Brain pericyte (primary cell): ENCODE measurements at places on chromosomes 7 and 10.

- no peak for DNase-seq
Measured at GRCh38 chr7:158684329-158684728, 20.3 kb downstream of the NCAPG2 start.

GRCh38 chr7:76340617-76341131 lies 18.1 kb downstream of the YWHAG start:
- DNase-seq = peak; percentile 72

DNA sequence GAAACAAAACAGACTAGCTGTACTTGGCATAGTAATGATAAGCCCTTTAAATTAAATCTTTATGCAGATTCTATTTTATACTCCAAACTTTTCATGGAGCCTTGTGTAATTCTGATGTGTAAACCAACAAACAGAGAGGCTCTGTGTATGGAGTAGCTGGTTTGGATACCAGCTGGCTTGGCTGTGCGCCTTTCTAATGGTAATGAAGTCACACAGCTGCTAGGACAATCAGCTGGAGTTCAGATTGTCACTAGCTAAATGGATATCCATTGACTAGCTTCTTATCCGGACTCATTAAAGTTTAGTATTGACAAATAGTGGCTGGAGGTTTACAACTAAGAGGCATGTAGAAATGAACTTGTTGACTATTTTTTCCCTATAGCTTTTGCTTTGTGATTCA lies 398.4 kb downstream of the DGKB start:
- no peak for DNase-seq

GRCh38 chr10:110269374-110270318 lies 35.1 kb downstream of the SMNDC1 start:
- DNase-seq = peak; percentile 41

DNA sequence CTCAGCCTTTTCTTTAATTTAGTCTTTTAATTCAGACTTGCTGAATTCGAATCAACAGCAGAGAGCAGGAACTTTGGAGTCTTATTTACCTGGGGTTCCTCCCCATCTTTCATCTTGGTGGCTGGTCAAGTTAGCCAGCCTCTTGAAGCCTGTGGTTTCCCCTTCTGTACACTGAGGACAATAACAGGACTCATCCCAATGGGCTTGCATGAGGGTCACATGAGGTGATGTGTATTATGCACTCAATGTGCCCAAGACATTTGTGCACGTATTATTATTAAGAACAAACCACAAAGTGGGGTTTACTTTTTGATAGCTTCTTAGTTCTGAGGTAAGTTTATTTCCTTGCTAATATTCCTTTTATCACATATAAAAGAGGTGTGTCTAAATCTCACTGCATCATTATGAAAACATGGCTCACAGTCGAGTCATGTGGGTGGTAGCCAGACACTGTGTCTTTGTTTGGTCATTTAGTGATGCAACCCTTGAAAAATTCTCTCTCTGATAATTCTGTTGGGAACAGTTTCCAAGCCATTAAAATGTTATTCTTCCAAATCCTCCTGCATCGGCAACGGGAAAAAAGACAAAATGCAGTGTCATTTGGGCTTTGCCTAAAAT lies 86.5 kb upstream of the GRB10 start:
- peak; percentile 11 for DNase-seq

- no peak for DNase-seq
Measured at GRCh38 chr10:76287856-76288255, 856.4 kb downstream of the LRMDA start.

- DNase-seq = no peak
Measured at GRCh38 chr7:90229682-90230081, 15.3 kb upstream of the CFAP69 start.

DNA sequence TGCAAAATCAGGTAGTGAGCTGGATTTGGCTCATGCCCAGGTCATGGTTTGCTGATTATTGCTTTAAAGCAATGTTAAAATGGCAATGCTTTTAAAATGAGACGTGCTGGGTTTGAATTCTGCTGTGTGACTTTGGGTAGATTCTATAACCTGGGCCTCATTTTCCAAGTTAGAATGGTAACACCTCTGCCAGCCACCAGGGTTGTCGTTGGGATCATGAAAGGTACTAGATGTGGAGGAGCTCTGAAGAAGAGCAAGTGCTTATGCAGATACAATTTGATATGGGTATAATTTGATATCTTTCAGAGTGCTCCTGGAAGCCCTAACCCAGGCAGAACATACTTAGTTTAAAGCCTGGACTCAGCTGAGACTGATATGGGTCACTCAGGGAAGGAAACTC lies 60.0 kb downstream of the EVX1 start:
- no peak for DNase-seq

DNA sequence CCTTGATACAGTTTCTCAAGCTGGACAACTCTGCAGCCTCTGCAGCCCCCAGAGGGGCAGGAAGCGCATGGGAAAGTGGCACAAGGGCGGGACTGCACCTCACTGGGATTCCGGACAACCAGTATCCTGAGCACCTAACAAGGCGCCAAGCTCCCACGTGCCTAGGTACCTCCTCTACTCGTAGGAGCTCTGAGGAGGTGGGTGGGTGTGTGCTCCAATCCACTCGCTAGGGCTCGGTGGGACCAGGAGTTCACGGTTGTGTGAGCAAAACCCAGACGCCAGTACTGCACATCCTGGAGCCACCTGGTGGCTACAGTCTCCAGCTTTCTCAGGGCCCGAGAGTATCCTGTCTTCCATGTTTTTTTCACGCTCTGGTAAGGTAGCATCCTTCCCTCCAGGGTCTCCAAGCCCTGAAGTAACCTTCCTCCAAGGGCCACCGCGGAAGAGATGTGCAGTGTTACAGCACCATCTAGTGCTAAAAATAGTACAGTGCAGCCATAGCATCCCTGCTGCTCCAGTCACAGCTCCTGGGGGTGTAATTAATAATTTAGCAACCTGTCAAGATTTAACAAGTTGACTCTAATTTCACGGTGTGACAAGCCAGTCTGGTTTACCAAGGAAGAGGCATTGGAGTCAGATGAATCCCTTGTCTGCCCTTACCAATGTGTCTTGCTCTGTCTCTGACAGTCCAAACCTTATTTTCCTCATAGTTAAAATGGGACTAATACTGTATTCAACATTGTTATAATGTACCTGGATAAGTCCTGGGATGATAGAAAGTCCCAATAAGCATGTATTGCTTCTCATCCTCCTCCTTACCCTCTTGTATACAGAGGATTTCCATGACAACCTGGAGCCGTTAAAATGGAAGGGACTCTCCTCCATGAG lies 70.4 kb downstream of the HERPUD2 start:
- no peak for DNase-seq

DNA sequence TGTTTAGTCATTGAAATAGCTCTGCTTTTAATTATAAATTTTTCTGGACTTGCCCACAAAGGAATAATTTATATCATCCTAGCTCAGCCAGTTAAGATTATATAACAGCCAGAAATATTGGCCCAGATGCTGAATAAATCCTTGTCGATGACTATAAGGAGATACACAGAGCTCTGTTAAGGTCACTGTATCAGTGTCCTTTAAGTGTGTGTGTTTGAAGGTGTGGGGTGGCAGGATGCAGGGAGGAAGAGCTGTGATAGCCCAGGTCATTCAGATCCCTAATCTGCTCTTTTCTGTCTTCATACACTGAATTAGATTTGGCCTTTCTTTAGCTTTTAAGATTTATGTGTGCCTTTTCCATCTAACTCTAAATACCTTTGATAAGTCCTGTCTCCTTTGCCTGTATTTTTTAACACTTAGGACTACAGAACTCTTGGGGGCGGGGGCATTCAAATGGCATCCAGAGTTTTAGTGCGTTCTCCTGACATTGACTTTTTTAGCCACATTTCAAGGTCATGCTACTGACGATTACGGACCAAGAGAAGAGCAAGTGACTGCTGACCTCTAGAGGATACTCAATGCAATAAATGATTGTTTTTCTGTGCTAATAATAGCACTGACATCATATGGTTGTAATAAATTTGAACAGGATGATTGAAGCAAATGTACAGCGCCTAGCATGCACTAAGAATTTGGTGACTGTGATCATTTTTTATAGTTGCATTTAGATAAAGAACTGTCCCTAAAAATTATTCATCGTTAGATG lies 172.3 kb downstream of the CACNB2 start:
- DNase-seq = peak; percentile 43

DNA sequence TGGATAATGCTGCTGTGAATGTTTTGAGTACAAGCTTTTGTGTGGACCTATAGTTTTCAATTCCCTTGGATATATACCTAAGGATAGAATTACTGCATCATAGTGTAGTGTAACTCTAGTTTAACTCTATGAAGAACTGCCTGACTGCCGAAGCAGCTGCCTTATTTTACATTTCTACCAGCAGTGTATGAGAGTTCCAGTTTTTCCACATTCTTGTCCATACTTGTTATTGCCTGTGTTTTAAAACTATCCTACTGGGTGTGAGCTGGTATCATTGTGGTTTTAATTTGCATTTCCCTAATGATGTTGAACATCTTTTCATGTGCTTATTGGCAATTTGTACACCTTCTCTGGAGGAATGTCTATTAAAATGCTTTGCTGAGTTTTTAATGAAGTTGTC lies 15.7 kb downstream of the SEPTIN7 start:
- DNase-seq = no peak

DNA sequence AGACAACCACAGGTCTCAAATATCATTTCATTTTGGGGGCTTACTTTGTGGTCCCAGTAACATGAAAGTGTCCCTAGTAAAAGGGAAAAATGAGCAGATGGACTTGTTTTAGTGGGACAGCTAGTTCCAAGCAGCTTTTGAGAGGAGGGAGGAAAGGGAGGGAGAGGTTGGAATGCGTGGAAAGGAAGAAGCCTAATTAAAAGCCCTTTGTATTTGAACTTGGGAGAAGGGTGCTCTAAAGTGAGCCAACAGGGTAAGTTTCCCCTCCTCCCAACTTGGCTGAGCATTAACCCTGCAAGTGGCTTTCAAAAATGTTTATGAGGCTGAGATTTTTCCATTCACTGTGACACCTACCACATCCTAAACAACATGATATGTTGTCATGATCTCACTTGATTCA lies 38.8 kb upstream of the LYZL1 start:
- no peak for DNase-seq

- DNase-seq = no peak
Measured at GRCh38 chr7:5679813-5680473, 101.5 kb downstream of the RNF216 start.

DNA sequence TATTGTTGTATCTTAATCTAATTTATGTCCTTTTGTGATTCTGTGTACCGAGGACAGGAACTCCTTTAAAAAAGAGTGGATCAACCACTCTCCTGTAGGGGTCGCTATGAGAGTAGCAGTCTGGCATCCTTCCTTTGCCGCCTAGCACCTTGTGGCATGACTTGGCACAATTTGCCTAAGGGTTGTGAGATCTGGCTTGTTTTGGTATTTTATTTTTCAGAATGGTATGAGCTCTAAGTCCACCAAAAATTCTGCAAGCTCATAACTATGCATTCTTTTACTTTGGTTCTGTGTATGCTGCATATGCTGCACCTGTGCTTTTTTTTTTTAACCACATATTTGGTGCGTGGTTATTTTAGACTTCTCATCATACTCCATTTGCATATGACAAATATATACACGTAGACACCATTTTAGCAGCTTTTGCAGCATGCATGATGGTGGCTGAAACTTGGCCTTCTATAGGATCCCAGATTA lies 112.8 kb downstream of the CDK14 start:
- no peak for DNase-seq

- no peak for DNase-seq
Measured at GRCh38 chr10:10778959-10779358, 238.7 kb upstream of the CELF2 start.

DNA sequence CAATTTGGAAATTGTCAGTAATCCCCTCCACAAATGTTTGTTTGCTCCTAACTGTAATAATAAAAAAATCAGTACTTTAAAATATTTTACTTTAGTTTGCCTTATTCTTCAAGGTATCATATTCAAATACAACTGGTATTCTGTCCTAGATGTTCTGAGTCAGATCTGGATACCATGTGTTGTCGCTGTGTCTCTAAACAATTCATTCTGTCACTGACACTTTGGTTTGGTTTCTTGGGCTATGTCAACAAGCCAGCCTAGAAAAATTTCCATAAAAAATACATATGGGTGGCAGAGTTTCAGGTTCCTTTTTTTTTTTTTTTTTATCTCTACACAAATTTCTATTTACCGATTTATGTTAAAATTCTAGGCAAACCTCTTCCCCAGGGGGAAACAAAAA lies 33.2 kb upstream of the SEMA3D start:
- DNase-seq = no peak

DNA sequence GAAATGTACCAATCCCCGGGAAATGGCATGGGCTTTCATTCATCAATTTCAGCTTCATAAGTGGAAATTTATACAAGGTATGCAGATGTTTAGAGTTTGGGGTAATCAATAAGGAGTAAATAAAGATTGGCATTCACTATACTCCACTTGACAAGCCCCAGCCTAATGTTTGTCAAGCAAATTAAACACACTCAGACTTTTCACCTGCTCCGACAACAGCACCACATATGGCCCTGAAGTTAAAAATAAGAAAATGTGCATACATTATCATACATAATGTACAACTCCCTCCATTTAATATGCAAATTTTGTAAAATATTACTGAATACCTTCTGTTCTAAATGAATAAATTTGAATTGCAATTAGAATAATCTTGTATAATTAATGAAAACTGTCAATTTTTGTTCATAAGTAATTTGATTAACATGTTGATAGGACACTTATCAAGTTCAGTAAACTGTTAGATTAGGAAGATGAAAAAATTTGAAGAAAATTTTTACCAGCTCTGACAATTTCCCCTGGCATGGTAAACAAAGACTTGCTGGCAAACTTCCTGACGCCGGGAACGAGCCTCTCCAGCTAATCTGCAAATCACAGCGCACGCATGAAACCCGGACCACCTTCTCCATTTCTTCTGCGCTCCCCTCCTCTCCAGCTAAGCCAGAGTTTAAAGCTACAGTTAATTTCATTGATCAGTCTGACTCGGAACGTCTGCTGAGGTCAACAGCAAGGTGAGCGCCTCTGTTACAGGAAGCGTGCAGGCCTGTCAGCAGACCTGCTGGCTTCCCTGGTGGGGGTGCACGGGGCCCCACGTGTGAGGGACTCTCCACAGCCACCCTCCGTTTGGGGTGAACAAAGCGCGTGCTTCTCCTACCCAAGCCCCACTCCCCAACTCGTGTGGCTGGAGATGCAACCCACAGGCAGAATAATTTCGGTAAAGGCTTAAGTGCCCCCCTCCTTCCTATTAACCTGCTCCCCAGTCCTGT lies 70.7 kb downstream of the EBF3 start:
- DNase-seq = no peak
